Thoracic aorta (tissue), 2 donors: ENCODE measurements at places on chromosomes 1 and 21.

- DNase-seq = no peak
These were observed 532.8 kb upstream of the DEPDC1 start for GRCh38 chr1:69029649-69030048.

- DNase-seq = no peak
These were observed 10.3 kb upstream of the S100A7 start for GRCh38 chr1:153470707-153471106.

DNA sequence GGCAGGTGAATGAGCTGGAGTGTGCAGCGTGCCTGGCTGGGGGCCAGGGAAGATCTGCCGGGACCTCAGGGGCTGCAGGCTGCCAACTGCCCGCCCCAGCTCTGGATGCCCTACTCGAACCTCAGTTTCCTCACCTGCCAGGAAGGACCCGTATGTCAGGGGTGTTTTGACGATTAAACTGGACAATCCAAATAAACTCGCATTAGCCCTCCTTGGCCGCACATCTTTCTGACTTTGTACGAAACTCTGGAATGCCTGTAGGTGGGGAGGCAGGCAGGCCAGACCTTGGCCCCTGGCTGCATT lies 8.3 kb upstream of the ZNF669 start:
- no peak for DNase-seq

GRCh38 chr1:80217377-80217986 lies 1211.0 kb upstream of the ADGRL4 start:
- no peak for DNase-seq

DNA sequence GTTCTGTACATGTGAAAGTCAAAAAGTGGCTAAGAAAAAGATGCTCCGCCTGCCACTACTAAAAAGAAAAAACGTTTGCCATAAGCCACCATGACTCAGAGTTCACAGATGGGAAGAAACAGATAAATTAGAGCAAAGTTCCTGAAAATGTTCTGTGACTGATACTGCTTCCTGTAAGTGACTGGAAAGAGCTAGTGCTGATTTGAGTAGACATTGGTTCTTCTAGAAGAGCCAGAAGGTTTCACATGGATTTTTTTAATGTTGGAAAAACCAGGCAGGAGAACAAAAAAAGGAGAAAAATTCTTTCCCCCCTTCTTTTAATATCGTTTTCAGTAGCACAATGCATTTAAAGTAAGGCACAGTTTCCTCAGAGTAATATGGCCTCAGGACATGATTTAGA lies 221.4 kb downstream of the HLX start:
- DNase-seq = no peak

- DNase-seq = no peak
These were observed 56.5 kb upstream of the BCAR3 start for GRCh38 chr1:93738075-93738622.

GRCh38 chr1:228982637-228983036 lies 247.4 kb downstream of the RHOU start:
- no peak for DNase-seq

GRCh38 chr1:108511764-108512163 lies 48.1 kb upstream of the EEIG2 start:
- DNase-seq = no peak

GRCh38 chr1:96482616-96483015 lies 239.0 kb upstream of the PTBP2 start:
- DNase-seq = no peak

- no peak for DNase-seq
These were observed 45.5 kb upstream of the LRIG2 start for GRCh38 chr1:113027449-113027848.

- no peak for DNase-seq
These were observed 112.7 kb upstream of the WNT4 start for GRCh38 chr1:22255341-22256212.

DNA sequence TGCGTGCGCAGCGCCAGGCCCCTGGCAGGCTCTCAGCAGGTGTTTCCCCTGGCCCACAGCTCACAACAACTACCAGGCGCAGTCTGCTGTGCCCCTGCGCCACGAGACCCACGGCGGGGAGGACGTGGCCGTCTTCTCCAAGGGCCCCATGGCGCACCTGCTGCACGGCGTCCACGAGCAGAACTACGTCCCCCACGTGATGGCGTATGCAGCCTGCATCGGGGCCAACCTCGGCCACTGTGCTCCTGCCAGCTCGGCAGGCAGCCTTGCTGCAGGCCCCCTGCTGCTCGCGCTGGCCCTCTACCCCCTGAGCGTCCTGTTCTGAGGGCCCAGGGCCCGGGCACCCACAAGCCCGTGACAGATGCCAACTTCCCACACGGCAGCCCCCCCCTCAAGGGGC lies 68.1 kb downstream of the ALPL start:
- DNase-seq = no peak

DNA sequence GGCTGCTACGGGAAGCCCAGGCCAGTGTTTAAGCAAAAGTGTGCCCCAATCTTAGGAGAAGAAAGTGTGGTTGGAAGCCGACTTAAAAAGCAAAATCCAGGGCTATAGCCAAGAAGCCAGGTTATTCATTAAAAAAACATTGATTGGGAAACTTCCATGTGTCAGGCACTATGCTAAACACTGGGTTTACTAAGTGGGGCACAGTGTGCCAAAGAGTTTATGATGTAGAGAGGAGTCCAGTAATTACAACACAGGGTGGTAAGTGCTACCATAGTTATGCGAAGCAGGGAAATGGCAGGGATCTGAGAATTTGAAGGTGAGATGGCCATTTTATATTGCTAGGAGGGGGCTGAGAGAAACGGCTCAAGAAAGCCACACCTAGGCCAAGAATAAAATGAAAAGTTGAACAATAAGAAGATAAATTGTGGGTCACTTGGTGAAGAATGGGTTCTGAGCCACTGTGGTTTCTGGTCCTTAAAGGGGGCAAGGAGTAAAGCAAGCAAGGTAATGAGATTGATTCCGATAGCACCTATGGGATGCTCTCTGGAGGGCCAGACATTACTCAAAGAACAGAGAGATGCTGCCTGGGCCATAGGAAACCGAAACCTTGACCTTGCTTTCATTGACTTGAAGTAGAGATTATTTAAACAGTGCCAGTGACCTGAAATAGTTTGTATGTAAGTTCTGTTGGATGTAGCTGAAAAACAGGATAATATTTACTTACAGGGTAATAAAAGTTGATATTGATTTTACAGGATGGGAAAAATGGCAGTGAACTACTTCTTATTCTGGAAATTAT lies 177.8 kb downstream of the GIPC2 start:
- no peak for DNase-seq

DNA sequence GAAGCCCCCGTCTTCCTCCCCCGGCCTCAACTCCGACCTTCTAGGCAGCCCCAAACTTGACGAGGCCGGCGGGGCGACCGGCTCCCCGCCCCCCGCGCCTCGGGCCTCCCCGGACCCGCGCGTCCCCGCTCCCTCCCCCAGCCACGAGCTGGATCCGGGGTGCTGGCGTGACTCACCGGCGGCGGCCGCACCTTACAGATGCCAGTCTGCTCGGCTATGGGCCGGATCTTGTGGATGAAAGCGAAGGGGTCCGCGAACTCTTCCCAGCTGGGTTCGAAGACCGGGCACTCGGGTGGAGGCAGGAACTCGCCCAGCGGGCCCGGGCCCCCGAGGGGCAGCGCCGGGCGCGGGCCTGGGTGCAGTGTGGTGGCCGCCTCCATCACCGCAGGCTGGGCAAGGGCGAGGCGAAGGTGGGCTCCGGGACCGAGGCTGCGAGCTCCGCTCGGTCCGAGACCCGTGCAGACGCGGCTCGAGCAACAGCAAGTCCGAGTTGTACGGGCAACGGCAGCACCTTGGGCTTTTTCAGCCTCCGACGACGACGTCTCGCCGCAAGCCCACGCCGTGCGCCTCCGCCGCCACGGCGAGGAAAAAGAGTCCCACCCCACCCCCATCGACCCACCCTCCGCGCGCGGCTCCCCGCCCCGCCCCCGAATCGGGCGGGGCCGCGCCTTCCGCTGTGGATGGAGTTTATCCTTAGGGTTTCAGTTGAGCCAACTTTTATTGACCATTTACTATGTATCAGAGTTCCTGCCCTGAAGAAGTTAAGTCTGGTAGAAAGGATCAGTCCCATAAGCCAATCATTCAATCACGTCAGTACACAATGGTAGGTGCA lies at the start of gene KDM5B:
KDM5B (minus strand) TSS at position 496 of the 832 bp plus-strand sequence; CDS start at position 380, 116 bp downstream.
- no peak for DNase-seq

- no peak for DNase-seq
These were observed 43.7 kb downstream of the ADARB1 start for GRCh38 chr21:45118099-45118498.

- DNase-seq = no peak
These were observed 59.6 kb upstream of the ITPKB start for GRCh38 chr1:226798427-226799411.

DNA sequence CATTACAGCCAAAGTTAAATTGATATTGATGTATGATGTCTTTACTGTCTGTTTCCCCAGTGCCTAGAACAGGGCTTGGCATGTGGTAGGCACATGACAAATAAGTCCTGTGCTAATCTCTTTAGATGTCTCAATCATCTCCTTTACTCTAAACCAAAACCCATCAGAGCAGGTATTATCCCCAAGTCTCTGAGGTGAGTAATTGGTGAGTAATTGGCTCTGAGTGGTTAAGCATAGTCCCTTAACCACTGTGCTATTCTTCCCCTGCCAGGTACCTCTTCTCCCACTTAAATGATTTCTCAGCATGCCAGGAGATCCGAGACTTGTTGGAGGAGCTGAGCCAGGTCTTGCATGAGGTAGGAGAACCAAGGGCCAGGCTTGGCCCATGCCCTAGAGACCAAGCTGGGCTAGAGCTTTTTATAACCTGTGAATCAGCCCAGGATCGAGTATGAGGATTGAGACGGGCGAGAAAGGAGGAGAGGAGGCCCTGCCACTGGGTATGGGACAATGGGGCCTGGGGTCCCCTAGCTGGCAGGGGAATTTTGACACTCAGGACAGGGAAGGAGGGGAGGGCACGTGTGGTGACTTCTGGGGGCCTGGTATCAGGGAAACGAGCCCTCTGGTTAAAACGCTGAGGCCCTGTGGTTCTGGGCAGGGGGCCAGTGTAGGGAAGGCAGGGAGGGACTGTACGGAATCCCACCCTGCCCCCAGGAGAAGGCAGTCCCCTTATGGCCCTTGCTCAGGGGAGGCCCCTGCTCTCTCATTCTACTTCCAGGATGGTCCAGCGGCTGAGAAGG lies 4.5 kb downstream of the CNKSR1 start:
- no peak for DNase-seq

DNA sequence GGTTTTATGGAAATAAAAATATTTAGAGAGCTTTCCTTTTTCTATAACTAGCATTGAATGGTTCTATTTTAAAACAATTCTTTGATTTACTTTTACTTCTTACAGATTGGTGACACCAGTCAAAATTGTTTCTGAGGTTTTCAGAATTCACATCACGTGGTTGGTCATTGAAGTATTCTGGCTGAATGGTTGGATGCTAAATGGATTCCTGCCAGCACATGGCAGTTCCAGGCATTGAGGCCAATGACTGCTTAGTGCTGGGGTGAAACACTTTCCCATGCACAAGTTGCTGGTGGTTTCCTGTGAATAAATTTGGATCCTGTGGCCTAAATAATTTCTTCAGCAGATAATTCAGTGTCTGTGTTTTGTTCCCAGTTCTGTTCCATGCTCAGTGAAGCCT lies 20.6 kb downstream of the NCAM2 start:
- DNase-seq = no peak

- DNase-seq = no peak
These were observed 14.3 kb downstream of the RRP15 start for GRCh38 chr1:218299416-218299815.

DNA sequence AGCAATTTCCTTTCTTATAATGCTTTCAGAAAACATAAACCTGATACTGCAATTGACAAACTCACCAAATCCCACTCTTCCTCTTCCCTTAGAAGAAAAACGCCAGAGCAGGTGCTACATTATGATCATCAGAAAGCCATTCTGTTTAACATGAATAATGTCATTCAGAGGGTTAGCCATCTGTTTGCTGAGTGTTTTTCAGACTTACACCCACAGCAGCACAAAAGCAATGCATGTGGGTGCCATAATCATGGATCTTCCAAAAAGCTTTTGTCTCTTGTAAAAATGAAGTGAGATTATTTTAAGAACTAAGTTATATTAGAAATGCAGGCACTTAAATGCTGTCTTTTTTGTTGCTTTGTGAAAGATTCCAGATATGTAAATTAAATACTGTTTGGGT lies 204.6 kb upstream of the TMPRSS15 start:
- no peak for DNase-seq

GRCh38 chr21:15062606-15062965 lies 2.2 kb downstream of the NRIP1 start:
- no peak for DNase-seq
